ENCODE measurements at places on chromosomes 2 and 18. TPM values are rescaled to one million over a fixed set of nuclear protein-coding genes. Genes with fewer than 3 reads are reported as not detected.

Gene UGT1A4
- polyA plus RNA-seq = not detected

Gene DAW1
- polyA plus RNA-seq = not detected

Gene LOXHD1
- 1.7 TPM for polyA plus RNA-seq

Gene TCF23
- 0.27 TPM for polyA plus RNA-seq

Gene PRSS56
- polyA plus RNA-seq = 2.1 TPM

Gene ARHGAP25
- 3.9 TPM for polyA plus RNA-seq

Gene MOCOS
- polyA plus RNA-seq = 0.10 TPM

Gene ZSWIM2
- polyA plus RNA-seq = not detected

Gene CXCR4
- polyA plus RNA-seq = 31.8 TPM

Gene TRIP12
- 144 TPM for polyA plus RNA-seq

Gene MAPRE2
- polyA plus RNA-seq = 23.6 TPM

DNA sequence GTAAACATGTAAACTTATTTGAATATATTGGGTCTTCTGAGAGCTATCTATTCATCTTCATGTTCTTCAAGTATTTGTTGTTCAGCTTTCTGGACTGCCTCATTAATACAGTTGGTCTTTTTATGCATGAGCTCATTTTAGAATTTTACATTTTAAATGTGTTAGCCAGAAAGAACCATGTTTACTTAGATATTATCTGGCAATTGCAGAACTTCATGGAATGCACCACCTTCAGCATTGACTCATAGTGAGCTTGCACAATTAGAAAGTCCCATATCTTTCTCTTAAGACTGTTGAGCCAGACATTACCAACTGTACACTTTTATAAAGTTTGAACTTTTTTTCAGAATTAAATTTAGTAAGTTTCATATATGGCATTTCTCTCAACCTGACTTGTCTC lies 536.7 kb downstream of the RIT2 start:
- no peak for DNase-seq

- DNase-seq = no peak
Measured at GRCh38 chr18:47915930-47916329, 14.5 kb downstream of the SMAD2 start.

DNA sequence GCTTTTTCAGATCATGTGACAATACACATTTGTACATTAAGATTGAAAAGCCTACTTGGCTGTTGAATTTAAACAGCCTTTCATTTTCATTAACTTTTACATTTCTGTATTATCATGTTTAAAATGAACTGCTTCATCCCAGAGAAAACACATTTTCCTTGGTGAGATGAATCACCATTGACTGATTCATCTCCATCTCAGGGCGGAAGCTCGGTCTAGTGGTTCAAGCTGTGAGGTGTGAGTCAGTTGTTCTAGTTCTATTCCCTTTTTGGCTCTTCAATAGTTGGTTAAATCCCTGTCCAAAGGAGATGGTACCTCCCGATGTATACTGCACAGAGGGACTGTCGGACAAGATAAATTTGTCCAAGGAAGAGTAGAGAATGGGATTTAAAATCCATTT lies 189.7 kb downstream of the ADCYAP1 start:
- DNase-seq = no peak

DNA sequence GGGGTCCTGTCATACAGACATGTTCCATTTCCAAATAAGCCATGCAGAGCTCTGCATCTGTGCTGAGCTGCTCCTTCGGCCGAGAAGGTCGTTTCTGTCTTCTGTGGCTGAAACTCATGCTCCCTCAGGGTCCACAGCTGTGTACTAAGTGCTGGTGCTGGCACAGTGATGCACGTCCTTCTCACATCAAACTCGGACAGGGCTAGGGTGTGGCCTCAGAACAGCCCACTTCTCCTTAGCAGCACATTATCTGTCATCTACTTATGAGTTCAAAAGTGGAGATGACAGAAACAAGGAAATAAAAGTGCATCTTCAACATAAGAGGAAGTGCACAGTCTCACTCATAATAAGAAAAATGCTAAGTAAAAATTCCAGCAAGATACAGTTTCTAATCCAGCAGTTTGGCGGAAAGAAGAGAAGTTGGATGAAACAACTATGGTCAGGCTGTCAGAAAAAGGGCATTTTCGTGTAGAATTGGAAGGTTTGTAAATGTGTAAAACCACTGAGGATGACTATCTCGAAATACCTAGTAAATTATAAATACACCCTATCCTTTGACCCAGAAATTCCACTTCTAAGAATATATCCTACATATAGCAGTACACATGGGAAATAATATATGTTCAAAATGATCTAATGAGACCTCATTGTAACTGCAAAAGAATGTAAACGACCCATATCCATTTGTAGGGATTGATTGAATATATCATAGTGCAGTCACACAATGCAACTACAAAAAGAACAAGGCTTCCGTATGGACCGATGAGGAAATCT lies 53.7 kb upstream of the APCDD1 start:
- DNase-seq = no peak

DNA sequence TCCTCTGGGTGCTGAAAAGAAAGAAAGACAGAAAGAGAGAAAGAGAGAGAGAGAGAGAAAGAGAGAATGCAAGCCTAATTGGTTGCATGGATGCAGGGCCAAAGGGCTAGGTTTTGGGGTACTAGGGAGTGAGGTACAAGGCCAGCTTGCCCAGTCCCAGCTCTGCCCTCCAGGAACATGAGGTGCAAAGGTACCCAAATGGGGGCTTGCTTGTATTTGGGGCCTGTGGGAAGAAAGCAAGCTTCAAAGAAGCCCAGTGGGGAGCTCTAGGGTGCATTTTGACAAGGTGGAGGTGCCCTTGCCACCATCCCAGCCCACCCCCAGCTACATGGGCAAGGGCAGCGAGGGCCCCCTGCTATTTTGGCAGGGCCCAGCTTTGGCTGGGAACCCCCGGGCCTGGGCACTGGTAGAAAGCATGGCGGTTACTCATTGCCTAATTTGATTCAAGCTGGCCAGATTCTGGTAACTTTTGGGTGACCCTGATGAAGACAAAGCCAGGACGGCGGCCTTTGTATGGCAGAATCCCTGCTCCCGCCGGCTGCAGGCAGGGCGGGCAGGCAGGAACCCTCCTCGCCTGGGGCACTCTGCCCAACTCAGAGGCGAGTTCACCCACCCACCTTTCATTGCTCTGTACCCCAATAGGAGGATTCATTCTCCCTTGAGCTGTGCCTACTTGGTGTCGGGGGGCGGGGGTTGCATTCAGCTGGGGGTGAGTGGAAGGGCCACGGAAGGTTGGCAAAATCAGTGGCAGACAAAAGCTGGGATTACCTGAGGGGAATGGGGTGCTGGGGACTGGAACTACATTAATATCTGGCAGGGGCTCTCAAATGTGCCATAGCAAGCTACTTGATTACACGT lies 537 bp upstream of the HOXD4 start:
- DNase-seq = no peak

DNA sequence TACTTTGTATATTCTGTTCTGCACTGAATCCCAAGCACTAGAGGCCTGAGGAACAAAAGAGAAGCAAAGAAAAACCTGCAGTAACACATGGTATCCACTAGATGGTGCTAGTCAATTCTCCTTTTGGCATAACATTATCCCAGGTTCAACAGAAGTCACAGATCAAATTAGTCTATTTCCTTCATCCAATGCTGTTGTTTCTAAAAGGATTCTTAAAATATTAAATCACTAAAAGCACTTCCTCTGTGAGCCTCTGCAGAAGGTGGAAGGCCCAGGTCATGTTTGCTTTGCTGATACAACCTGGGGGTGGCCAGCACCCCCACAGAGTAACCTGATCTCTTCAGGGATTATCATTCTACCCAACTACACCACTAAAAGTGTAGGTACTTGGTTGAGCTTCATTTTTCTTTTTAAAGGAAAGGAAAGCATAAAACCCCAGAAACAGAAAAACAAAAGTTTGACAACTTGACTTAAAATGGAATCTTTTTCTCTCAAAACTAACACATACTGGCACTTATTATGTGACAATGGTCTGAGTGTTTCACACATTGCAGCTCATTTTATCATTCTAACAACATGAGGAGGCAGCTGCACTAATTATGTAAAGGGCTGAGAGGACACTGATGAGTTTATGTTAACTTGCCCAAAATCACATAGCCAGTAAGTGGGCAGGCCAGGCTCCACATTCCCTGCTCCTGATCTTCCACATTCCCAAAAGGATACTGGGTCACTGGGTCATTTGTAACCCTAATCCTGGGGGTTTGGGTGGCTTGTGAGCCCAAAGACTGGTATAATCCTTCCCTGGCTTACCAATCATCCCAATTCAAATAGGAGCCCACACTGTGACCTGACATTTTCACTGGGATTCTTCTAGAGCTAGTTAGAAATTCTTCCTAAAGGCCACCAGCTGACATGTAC lies 66.8 kb upstream of the DNER start:
- DNase-seq = peak; percentile 41

- no peak for DNase-seq
Measured at GRCh38 chr2:48450936-48451602, 78.9 kb upstream of the STON1 start.

DNA sequence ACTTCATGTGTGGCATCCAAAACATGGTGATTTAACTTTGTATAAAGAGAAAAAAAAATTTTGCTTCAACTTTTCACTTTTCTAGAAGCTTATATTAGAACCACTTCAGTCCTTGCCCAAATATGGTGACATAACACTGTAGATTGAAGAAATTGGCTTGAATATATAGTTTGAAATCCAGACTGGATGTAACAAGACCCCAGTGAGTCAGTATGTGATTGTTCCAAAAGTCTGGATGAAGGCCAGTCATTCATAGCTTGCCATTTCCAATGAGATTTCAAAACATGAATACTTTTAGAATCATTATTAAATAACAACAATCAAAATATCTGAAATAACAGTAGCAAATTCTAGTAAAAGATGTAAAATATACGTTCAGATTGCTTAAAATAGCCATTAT lies 104.8 kb upstream of the FN1 start:
- DNase-seq = peak; percentile 95

DNA sequence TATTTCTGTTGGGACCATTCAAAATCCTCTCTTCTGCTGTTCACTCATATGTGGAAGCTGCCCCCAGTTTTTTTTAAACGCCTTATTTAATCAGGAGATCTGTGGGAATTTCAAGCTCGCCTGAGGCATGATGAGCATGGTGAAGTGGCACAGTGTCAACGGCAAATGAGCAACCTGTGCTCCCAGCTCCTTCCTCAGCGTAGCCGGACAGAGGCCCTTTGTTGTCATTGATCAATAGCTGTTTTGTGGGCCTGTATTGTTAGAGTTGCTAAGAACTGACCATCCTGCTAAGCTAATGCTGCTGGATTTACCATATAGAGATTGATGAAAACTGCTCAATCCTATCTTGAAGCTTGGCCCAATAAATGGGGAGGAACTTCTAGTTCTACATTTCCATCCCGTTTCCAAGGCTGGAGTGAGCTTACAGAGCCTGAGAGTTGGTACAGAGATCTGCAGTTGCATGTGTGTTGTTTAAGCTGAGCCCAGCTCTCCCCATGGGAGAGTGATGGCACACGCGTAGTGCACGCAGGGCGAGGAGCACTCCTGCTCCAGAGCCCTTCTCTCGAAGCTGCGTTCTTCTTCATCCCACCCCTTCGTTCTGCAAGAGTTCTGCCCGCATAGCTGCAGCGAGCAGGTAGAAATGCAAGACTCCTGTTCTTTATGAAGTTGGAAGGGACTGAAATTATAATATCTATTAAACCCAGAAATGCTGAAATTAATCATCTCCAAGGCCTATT lies 108.8 kb downstream of the RTN4 start:
- no peak for DNase-seq

DNA sequence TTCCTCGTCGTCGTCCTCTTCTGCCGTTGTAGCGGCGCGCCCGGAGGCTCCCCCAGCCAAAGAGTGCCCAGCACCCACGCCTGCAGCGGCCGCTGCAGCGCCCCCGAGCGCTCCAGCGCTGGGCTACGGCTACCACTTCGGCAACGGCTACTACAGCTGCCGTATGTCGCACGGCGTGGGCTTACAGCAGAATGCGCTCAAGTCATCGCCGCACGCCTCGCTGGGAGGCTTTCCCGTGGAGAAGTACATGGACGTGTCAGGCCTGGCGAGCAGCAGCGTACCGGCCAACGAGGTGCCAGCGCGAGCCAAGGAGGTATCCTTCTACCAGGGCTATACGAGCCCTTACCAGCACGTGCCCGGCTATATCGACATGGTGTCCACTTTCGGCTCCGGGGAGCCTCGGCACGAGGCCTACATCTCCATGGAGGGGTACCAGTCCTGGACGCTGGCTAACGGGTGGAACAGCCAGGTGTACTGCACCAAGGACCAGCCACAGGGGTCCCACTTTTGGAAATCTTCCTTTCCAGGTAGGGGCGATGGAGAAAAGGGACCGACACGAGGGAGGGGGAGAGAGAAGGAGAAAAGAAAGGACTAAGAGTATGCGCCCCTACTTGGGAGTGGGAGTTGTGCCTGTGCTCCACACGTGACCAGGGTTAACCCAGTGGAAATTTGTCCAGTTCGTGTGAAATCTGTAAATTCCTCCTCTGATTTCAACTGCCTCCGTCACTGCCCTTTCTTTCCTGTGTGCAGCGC lies 800 bp downstream of the HOXD13 start:
- no peak for DNase-seq

DNA sequence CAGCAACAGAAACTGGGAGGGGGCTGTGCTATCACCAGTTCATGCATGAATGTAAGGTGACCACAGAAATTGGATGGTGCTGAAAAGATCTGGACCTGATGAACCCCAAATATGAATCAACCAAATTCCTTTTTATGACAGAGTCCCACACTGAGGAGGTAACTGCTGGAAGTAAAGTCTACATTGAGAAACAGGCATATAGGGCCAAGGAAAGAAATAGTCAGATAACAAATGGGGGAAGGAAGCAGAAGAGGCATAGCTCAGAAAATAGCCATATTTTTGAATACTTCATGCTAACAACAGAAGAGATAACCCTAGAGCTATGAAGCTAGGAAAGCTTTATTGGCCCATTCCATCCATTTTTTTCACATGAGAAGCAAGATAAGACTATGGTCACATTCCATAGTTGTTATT lies 25.8 kb downstream of the ZC3H6 start:
- no peak for DNase-seq

DNA sequence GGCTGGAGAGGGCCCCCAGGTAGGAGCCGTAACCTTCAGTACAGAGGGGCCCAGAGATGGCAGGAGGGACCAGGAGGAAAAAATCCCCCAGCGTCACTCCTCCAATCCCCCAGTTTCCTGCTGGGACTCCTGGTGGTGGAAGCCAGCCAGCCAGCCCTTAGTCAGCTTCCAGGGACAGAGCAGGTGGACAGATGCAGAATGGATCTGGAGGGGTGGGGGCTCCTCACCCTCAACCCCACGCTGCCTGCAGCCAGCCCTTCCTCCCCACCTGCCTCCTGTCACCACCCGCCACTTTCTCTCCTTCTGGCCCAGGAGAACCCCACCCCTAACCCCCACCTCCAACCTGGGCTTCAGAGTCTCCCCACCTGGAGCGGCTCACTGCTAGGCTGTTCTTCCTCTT lies 21.1 kb downstream of the EMX1 start:
- DNase-seq = no peak

DNA sequence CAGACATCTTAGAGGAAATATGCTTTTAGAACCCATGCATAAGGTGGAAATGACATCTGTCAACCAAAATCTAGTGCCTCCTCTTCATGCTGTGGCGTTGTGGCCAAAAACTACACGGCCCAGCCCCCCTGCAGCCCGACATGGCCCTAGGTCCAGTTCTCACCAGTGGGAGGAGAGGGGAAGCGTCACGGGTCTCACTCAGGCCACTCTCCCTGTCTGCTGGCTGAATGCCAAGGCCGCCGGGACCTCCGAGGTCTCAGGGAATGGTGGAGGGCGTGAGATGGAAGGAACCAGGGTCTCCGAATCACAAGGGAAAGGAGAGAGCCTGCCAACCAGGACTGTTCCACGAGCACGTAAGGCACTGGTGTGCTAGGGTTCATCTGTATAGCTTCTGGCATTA lies 361.0 kb downstream of the ANAPC1 start:
- DNase-seq = peak; percentile 29
